Cardiac septum (tissue), 1 donor: ENCODE measurements at places on chromosomes 11 and 22. TPM values are rescaled to one million over a fixed set of nuclear protein-coding genes. Genes with fewer than 3 reads are reported as not detected.
A peak's percentile ranks its signal among the peaks of the same experiment; 100 is the strongest.

DNA sequence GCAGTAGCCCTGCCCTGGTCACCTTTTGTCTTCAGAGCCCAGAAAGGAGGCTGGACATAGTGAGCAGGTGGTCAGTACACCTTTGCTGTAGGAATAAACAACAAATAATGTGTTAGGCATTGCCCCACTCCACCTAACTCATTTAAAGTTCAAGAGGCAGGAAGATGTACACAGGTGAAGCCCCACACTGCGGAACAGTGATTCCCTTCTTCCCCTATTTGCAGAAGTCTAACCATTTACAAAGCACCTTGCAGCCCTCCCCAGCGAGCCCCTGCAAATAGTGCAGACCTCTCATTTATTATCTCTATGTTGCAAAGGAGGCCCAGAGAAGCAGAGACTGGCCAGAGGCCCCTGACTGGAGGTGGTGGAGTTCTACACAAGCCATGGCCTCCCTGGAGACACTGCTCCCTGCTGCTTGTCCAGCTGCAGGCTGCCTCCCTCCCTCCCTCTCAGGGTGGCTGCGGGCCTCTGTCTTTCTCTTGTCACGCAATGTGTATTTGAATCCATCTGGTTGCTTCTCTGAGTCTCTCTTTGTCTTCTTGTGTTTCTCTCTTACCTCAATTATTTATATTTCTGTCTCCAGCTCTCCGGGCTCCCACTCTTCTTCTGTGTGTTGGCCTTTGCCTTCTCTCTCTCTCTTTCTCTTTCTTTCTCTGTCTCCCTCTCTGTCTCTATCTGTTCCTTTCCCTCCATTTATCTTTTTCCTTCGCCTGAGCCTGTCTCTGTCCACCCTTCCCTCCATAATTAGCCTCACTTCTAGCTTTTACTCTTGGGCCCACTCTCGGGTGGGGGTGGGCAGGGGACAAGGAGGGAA lies 59.1 kb upstream of the PRDM11 start:
- DNase-seq: peak; percentile 5

DNA sequence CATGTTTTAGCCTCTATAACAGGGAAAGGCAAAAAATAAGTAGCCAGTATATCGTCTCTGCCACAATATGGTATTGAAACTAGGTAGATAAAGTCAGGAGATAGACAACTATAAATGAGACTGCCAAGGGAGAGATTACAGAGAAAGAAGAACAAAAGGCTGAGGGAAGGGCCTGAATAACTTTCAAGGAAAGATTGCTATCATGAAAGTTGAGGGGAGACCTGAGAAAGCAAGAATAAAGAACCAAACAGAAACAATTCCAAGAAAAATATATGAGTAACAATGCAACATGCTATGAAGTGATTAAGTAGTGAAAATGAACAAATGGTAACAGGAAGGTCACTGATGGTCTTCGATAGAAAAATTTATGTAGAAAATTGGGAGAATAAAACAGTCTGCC lies 690.1 kb downstream of the METTL15 start:
- DNase-seq: no peak

GRCh38 chr11:18452927-18453326 lies 2.7 kb upstream of the LDHAL6A start:
- DNase-seq: no peak

- no peak for DNase-seq
Observed at GRCh38 chr11:114169321-114169749, 109.8 kb downstream of the ZBTB16 start.

GRCh38 chr11:47768101-47768612 lies 1.0 kb upstream of the FNBP4 start:
- peak; percentile 87 for DNase-seq

- no peak for DNase-seq
Observed at GRCh38 chr22:37254209-37254866, 10.3 kb upstream of the RAC2 start.

- DNase-seq: no peak
Observed at GRCh38 chr11:67278135-67278938, 10.8 kb upstream of the ANKRD13D start.

- DNase-seq: no peak
Observed at GRCh38 chr11:1476940-1477736, 9.4 kb downstream of the MOB2 start.

- no peak for DNase-seq
Observed at GRCh38 chr11:129319751-129320150, 55.9 kb upstream of the BARX2 start.

GRCh38 chr11:14423633-14424032 lies 64.7 kb upstream of the RRAS2 start:
- DNase-seq: no peak

GRCh38 chr22:27513021-27513420 lies 288.5 kb downstream of the MN1 start:
- DNase-seq: no peak

- no peak for DNase-seq
Observed at GRCh38 chr11:80702264-80702663, 1261.4 kb upstream of the TENM4 start.

DNA sequence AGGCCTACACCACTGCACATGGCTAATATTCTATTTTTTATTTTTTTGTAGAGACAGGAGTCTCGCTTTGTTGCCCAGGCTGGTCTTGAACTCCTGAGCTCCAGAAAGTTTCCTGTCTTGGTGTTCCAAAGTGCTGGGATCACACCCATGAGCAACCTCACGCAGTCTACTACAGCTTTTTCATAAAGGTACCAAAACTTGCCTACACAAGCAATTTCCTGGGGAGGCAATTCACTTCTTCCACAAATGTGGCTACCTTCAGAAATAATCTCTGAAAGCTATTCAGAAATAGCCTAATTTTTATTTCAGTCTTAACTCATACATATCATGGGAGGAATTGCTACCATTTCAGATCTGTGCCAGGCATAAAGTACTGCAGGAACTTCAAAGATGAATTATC lies 11.4 kb downstream of the SLC35F2 start:
- DNase-seq: no peak

DNA sequence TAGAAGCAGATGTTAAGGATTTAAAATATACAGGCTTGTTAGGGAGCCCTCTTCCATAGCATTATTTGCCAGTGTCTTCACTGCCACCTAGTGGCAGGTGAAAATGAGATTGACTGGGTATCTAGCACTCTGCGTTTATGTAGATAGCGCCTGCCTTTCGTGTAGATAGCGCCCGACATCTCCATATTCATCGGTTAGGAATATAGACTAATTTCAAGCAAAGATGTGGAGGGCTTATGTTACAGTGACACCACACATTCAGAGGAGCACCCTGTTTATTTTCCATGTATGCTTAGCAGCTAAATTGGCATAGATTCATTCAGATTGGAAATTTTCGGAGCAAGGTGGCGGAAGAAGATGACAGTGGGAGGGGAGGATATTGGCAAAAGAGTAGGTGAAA lies 72.0 kb downstream of the SLC5A12 start:
- no peak for DNase-seq

- no peak for DNase-seq
Observed at GRCh38 chr11:123481640-123482039, 51.6 kb downstream of the GRAMD1B start.

DNA sequence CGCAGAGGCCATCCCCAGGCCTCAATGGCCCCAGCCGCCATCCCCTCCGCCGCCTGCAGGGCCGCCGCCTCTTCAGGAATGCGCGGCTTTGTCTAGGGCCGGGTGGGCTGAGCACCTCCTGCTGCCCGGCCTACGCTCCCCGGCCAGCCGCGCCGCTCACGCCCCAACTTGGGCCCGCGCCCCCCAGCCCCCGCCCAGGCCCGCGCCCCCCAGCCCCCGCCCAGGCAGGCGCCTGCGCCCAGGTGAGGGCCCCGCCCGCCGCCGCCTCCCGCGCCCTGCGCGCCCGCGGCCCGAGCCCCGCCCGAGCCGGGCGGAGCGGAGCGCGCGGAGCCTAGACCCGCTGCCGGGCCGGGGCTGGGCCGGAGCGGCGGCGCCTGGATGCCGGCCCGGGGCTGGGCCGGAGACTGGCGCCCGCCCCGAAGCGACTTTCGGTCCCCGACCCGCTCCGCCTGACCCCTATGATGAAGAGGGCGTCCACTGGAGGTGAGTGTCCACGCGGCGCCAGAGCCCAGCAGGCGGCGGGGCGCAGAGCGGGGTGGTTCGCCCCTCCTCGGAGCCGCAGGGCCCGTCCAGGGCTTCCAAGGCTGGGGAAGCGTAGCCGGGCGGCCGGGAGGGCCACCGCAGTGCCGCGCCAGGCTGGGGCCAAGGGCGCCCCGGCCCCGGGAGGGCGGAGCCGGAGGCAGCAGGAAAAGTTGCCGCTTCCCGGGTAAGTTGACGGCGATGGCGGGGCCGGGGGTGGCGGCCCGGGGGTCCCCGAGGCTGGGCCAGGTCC lies 34.3 kb upstream of the PRODH start:
- no peak for DNase-seq

DNA sequence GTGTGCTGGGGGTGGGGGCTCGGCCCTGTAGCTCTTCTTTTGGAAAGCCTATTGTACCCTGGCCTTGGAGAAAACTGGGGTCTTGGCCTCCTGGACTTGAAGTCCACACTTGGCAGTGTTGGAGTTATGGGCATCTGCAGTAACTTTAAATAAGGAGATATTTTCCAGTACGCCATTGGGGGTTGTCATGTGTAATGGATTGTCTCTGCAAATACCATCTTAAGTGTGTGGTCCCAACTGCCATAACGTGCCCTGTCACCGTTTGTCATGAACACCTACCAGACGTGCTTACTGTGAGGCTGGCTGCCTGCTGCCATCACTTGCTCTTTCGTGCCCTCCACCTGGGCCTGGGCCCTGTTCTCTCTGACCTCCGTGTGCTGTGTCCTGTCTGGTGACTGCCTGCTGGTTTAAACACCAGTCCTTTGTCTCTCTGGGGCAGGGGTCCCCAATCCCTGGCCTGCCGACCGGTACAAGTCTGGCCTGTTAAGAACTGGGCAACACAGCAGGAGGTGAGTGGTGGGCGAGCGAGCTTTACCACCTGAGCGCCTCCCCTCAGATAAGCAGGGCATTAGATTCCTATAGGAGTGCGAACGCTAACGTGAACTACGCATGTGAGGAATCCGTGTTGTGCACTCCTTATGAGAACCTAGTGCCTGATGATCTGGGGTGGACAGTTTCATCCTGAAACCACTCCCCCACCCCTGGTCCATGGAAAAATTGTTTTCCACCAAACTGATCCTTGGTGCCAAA lies 3.6 kb upstream of the ZDHHC8 start:
- no peak for DNase-seq

GRCh38 chr22:18148293-18148965 lies 1.5 kb upstream of the USP18 start:
- DNase-seq: no peak

DNA sequence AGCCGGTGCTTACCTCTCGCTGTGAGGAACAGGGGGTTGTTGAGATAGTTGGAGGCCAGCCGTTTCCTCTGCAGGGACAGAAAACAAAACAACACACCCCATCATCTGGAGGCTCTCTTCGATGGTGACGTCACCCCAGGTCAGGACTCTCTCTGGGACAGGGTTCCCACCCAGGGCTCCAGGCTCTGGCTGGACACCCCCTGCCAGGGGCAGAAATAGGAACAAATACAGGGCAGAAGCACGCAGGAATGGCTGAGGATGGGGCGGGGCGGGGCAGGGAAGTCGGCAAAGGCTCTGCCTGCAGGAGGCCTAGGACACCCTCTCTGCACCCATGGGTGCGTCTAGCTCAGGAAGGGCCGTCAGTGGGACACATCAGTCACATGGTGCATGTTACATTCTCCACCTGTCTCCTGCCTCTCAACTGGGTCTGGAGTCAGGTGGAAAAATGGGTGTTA lies 118.5 kb downstream of the PHF21B start:
- peak; percentile 26 for DNase-seq

- DNase-seq: no peak
Observed at GRCh38 chr11:6616596-6617250, 2.5 kb downstream of the TPP1 start.

DNA sequence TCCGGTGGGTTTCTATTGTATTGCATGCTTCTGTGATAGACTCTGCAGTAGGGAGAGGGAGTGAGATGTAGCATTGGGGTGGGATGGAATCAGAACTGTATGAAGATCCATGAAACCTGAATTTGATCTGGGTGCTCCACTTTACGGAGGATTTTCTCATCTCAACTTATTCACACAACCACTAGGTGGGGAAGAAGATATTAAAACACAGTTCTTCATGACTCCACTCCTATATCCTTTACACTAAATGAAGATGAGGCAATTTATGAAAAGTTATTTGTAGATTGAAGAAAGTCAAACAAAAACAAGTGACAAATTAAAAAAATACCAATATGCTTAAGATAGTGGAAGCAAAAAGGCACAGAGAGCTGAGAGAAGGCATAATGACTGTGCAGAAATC lies 92.6 kb upstream of the PDGFD start:
- DNase-seq: no peak

- peak; percentile 88 for DNase-seq
Observed at GRCh38 chr11:121451986-121452608, at the start of gene SORL1. TSS of gene SORL1 (plus strand) at chr11:121452314. CDS start at chr11:121452332, 18 bp downstream.

DNA sequence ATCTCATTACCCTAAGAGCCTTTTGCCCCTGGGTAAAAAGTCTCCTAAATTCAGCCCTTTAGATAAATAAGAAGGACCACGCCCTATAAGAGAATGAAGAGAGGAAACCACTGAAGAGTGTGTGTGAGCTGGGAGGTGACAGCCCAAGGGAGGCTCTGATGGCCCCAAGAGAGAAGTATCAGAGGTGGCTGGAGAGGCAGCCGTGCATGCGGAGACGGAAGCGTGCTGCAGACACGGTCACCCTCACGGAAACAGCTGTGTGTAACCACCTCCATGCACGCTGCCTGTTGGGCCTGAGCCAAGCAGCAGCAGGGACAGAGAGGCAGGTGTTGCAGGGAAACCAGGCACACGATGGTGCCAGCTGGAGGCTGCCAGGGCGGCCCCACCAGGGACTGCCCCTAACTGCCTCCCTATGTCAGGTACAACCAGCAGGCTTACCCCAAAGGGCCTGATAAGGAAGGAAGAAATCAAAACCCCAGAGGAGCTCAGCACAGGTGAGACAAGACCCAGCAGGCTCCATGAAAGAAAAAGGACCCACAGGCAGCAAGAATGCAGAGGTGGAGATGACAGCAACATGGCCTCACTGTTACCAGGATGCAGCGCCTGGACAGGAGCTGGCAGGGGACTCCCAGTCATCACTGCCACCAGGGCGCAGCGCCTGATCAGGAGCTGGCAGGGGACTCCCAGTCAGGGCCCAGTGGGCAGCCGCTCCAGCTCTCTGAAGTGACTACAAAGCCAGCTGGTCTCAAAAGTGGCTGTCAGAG lies 7.8 kb downstream of the LARGE2 start:
- no peak for DNase-seq

GRCh38 chr11:126594921-126595367 lies 239.5 kb downstream of the ST3GAL4 start:
- no peak for DNase-seq

The KBTBD4 gene
- 14.3 TPM for total RNA-seq

The MYOD1 gene
- not detected for total RNA-seq

The GGTLC3 gene
- total RNA-seq: not detected

The NXPE4 gene
- total RNA-seq: not detected

The SPON1 gene
- 6.2 TPM for total RNA-seq

The CBLIF gene
- not detected for total RNA-seq

The MS4A6A gene
- 22.2 TPM for total RNA-seq

The OR8D1 gene
- total RNA-seq: not detected

The MYO7A gene
- 3.0 TPM for total RNA-seq
